ENCODE measurements at places on chromosomes 4 and X.

DNA sequence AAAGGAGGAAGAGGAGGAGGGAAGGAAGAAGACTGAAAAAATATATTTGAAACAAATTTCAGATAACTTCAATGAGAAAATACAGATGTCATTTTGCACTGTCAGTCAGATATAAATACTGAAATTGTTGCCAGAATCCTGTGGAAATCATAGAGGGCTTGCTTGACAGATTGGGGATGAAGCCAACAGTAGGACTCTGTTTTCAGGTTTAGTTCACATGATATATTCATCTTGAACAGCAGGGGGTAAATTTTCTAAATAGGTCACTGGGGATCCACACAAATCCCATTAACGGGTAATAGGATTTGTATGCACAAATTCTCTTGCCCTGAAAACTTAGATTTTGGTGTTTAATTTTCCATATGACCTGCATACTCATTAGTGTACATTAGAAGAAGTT, 103.3 kb upstream of the PCDH18 start:
- DNase-seq: no peak

GRCh38 chrX:145773006-145773405, 44.6 kb upstream of the SLITRK2 start:
- no peak for DNase-seq

DNA sequence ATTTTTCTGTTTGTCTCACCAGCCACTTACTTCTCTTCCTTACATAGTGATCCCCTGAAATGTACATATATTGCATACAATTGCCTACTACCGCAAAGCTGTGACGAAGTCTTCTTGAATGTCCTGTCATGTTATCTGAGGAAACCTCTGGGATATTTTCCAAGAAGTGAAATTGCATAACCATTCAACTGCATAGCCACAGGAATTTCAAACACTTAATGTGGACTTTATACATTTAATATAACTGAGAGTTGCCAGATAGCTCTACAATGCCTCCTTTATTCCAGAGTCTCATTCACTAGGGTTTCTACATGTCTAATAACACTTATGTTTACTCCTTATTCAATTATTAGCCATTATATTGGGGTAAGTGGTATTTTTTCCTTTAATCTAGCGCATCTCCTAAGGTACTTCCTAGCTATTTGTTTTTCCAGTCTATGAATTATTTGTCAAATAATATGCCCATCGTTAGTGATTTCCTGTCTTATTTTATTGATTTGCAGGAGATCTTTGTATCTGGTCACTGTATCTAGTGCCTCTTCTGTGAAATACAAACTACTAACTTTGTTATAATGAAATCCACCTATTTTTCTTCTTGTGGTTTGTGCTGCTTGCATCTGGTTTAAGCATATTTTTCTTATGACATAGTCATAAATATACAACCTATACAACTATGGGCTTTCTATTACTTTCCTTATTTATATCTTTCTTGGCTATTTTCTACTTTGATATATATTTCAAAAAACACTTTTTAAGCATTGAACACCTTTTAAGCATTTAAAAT, 69.2 kb upstream of the GRID2 start:
- DNase-seq: no peak

DNA sequence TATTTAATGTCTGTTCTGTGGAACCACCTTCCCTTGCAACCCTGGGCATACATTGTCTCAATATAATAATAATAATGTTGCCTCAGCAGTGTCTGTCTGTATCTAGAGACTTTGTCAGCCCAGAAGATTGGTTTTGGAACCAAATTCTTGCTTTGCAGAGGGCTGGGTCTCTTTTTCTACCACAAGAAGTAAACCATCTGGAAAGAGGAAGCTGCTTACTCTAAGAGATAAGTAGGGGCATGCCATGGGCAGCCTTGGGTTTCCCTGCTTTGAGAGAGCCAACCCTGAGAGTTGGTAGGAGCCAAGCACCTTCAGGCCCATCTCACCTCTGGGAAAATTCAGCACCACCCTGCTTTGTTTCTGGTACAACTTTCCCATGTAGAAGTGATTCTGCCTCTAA, 27.0 kb downstream of the TMEM31 start:
- DNase-seq: no peak

DNA sequence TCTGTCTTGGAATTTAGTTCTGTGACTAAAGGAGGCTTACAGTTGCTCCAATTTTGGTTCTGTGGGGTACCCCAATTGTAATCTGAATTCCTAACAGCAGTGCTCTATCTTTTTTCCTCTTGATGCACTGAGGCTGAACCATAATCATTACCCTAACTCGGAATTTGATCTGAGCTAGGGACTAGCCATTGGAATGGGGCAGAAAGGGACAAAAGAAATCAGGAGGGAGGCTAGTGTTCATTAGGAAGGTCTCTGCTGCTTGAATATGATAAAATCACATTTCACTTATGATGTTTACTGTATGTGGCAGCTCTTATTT, 2.7 kb downstream of the KLF3 start:
- DNase-seq: no peak

DNA sequence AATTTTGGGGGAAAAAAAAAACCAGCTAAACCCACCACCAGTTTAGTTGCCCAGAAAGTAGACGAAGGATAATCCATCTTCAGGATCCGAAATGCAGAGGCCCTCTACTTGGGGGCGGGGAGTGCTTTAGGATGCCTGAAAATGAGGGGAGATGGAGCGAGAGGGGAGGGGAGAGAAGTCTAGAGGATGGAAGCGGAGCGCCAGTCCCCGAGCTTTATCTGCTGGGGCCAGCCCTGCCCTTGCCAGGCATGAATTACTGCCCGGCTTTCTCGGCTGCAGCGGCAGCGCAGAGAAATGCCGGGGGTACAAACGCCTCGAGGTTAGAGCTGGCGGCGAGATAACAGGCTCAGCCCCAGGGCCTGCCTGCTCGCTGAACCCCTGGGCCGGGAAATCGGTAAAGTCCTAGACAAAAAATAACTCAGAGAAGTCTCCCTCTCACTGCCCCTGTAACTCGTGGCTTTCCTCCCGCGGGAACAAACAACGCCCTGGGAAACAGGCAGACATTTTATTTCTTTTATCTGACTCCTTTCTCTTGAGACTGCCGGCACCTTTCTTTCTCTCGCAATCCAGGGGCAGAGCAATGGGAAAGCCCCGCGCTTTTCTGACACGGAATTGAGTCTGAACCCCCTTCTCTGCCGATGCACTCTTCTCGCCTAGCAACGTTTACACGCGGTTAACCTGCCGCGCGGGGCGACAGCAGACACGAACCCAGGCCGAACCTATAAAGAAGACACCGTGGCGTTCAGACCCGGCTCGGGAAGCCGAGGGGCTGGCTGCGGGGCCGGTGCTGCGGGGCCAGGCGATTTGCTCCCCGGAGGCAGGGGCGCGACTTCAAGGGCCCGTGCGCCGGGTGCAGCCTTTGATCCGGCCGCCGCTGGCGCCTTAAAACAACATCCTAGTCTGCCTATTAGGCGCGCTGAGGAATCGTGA, 3.1 kb upstream of the MSX1 start:
- DNase-seq: no peak

- DNase-seq: peak; percentile 29
These were observed 12.3 kb upstream of the XPNPEP2 start for GRCh38 chrX:129726307-129727111.

- DNase-seq: no peak
These were observed 111.1 kb downstream of the KLF8 start for GRCh38 chrX:56343219-56343618.

DNA sequence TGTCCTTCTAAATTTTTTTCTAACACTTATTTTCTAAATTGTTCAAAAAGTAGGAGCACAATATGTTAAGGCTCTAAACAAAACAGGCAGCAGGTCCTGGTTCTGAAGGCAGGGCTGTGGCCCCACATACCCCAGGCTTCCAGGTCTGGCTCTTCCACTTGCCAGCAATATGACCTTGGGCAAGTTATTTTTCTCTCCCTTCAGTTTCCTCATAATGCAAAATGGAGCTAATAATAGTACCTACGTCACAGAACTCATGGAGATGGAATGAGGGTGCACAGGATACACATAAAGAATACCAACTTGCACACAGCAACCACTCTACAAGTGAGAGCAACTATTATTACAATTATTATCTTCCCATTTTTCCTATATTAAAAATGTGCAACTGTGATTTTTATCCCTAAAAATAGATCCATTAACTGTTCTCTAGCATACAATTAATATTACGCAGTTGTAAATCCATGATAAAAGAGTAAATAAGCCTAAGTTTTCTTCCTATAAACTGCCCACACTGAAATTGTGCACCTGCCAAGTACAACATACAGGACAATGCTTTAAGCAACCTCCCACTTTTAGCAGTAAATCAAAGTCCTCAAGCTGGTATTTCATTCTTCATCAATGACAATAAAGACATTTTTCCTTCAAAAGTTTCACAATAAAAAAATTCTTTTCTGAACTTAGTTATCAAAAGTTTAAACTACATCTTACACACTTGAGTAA, 27.0 kb downstream of the OTUD4 start:
- no peak for DNase-seq

DNA sequence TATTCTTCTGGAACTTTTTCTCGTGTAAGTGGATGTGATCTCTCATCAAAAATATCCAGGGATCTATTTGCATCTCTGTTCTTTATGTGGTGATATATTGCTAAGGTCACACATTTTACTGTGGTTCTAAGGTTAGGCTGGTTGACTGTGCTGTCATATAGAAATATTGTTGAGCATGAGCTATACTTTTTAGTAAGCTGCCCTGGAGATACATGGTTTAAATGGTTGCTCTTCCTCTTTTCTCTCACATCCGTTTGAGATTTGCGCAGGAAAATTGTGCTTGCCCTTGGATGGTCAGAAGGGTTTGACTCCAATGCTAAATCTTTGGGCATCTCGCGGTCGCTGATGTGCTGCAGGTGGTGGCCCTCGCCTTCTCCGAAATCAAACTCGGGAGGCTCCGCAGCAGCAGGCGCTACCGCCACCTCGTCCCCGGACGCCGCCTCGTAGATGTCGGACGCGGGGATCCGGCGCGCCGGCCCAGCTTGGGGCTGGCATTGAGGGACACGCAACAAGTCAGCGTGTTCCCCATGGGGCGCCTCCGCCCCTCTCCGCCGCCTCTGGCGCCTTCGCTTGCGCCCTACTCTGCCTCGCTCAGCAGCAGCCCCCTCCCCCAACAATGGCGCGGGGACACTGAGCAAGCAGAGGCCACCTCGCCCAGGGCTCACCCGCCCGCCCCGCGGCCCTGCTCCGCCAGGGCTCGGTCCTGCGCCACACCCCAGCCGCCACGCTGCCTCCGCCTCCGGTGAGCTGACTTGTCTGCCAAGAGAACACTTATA, 154.5 kb downstream of the MSN start:
- peak; percentile 9 for DNase-seq

GRCh38 chr4:120491481-120491880, 424.8 kb upstream of the MAD2L1 start:
- DNase-seq: no peak

- DNase-seq: peak; percentile 88
These were observed 2.9 kb upstream of the FAT1 start for GRCh38 chr4:186726426-186727168.

DNA sequence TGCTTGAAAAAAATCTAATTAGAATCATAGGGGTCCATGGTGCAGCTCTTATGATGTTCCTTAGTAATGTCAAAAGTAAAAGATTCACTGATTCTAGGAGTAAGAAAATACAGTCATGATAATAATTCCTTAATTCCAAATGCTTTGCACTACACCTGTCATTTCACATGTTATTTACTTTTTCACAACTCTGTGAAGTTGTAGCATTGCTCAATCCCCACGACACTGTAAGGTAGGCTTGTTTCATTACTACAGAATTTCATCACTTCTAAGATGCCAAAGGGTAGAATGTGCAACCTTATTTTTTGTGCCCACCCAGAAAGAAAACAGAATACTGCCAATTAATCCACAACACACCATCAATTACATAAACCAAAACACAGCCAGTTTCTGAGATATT, 46.1 kb upstream of the LNX1 start:
- no peak for DNase-seq

GRCh38 chr4:54228961-54229501, at the start of gene PDGFRA:
TSS of gene PDGFRA (plus strand) at chr4:54229293. CDS start at chr4:54258769, 29,476 bp downstream.
- peak; percentile 89 for DNase-seq

- peak; percentile 8 for DNase-seq
These were observed 30.2 kb downstream of the OFD1 start for GRCh38 chrX:13764765-13765164.

DNA sequence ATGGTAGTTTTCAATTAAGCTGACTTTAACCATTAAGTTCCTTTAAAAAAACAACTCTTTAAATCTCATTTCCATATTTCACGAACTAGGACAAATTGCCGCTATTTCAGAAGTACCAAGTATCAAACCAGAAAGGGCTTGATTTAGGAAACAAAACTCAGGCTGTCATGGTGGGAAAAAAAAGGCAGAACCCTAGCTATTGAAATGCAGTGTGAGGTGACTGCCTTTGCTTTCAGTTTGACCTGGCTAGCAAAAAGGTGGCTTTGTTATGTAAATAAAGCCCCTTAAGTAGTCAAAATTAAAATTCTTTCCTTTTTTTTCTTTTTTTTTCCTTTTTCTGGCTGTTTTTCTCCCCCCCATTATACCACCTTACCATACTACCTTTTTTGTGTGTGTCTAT, 40.6 kb upstream of the CYP2U1 start:
- DNase-seq: no peak

DNA sequence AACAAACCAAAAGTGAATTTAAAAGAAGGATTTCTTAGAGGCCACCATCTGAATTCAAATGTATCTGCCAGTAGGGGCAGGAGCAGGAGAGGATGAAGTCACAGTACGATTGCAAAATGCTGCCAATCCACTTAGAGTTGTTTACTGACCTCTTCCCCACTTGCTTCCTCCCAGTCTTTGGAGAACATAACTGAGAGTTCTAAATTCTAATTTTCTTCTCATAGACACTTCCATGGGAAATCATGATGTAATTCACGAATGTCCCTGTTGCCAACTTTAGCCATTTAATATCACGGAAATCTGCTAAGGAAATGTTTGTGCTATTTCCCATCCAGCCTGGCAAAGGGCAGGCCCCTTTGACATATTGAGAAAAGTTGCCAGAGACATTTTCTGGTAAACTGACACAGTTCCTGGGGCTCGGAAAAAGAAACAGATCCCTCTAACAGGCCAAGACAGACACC, 33.6 kb upstream of the NOCT start:
- no peak for DNase-seq

DNA sequence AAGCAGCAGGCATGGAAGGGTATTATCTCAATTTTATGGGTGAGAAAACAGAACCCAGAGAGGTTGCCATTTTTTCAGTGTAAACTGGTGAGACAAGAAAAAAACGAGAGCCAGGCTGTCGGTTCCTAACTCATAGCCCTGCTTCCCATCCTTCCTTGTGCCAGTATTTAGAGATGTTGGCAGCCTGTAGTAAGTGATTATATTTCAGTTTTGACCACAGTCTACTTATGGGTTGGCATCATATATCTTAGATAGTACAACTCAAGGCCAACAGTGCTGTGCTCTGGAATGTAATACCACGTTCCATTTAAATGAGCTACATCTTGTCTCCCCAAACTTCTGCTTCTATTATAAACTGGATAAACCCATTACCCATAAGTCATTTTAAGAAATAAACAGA, 40.8 kb downstream of the XK start:
- no peak for DNase-seq

DNA sequence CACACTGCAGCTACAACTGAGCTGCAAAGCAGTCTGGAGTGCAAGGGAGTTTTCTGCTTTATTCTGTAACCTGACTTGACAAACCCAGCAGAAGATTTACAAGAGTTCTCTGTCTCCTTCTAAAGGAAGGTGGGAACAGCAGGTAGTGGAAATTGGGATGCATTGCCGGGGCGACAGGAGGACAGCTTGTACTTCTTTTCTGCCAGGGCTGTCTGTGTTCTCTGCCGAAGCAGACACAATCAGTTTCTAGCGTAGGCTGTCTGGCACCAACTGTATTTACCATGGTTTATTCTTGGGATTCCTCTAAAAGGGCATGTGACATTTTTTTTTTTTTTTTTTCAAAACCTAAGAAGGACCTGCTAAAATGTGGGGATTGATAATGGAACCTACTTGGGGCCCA, 190.8 kb upstream of the GK2 start:
- no peak for DNase-seq
